ENCODE measurements at places on chromosomes 2 and 18.
A peak's percentile ranks its signal among the peaks of the same experiment; 100 is the strongest.

DNA sequence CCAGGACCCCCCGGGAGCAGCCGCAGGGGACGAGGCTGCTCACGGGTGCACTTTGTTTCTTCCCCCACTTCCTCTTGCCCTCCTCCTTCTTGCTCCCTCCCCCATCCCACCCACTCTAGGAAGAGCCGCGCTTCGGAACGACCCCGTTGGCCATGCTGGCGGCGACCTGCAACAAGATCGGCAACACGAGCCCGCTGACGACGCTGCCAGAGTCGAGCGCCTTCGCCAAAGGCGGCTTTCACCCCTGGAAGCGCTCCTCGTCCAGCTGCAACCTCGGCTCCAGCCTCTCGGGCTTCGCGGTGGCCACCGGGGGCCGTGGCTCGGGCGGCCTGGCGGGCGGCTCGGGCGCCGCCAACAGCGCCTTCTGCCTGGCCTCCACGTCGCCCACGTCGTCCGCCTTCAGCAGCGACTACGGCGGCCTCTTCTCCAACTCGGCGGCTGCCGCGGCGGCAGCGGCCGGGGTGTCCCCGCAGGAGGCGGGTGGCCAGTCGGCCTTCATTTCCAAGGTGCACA, 1.3 kb downstream of the SP9 start:
- DNase-seq: peak; percentile 60

DNA sequence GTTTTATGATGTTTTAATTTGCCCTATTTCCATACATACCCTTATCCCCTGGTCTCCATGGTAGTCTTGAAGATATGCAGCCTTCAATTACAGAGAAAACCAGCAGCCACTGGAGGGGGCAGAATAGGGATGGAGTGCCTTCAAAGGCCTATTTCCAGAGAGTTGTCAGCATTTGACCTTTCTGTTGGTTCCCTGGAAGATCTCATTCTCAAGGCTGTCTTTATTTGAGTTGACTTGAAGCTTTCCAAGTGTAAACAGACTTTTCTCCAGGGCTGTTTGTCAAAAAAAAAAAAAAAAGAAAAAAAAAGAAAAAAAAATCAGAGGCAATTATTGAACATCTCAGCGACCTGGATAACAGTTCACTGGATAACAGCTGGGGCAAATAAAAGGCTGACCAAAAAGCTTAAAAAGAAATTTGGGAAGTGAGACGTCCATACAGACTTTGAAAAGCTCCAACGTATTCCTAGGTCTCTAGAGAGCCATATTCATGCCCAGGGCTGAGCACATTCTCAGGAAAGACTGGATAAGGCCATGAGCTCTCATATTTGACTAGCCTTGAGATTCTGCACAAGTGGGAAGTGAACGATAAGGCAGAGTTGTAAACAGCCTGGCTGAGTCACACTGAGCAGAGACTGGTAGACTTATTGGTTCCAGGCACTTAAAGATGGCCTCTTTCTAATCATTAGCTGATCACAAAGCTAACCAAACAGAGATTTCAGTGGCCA, 126.6 kb downstream of the VAPA start:
- DNase-seq: no peak

DNA sequence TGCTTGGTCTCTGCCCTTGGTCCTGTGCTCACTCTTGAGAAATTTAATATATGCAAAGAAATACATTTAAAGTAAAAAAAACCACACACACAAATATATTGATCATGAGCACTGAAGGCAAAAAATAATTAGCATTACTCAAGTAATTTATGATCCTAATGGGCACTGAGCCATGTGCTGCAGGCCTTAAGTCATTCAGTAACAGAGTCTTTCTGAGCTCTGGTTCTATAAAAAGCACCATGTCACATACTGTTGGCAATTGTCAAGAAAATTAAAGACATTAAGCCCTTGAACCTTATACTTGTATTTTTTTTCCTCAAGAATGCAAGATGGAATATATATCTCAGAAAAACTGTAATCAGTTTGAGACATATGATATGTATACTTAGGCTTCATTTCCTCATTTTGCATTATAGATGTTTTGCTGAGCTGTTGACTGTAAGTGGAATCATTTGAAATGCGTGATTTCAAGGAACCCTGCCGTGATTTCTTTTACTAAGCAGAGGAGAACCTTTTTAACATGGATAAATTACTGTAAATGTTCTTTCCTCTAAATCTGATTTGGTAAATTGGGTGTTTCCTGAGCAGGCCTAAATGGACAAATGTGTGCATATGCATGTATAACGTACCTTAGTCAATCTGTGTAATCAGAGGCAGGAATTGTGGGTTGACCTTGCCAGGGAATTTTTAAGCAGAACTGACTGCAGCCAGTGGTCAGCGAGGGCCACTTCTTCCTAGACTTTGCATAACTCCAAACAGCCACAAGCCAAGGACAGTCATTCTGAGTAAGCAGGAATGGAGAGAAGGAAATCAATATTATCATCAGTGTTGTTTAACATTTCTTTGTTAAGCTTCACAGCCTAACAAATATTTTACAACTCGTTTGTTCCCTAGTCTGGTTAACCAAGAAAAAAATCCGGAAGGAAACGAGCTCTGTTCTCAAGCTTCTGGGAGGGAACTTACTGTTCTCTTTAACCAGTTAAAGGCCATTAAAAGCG, 191.5 kb upstream of the ATP5MC3 start:
- DNase-seq: no peak

DNA sequence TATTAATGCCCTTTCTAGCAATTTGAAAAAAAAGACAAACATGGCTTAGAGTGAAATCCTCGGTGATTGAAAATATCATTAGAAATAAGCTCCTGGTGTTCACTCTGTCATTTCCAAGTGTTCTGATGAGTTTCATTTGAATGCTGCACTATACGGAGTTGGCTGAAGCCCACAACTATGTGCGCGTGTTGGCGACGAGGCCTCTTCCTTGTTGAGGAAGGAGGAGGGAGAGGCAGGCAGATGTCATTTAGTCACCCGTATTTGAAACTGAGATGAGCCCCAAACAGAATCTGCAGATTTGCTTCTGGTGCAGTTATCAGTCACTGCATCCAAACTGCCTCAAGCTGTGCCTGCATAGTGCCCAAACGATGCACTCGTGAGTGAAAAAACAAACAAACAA, 23.5 kb upstream of the SKOR2 start:
- DNase-seq: no peak

GRCh38 chr2:236109061-236109460, 59.1 kb downstream of the GBX2 start:
- no peak for DNase-seq

- DNase-seq: no peak
These were observed 50.2 kb upstream of the PHLPP1 start for GRCh38 chr18:62665188-62665587.

DNA sequence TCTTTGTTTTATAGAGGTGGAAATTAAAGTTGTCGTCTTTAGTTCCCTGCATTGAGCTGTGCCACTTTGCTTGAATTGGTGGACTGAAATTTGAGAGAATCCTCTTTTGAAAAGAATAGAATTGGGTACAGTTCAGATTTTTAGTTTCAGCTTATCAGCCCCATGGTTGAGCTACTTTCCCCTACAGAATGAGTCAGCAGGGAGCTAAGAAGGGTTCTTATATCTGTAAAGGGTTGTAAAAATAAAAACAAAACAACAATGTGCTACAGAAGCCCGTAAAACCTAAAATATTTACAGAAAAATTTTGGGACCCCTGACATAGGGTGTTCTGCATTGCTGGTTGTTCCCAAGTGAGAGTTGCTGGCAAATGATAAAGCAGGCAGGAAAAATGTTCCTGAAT, 12.6 kb downstream of the SLC20A1 start:
- DNase-seq: no peak

DNA sequence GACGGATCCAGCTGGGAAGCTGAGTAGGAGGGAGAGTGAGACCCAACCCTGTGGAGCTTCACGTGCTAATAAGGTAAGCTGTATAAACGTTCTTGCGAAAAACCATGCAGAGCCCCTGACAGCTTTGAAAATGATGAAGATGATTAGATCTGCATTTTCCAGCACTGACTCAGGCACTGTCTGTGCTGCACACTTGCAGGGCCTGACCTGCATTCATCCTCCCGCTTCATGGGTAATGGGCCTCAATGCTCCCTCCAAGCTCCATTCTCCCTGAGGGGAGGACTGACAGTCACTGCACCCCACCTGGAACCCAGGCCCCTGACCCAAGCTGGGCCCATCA, 205.4 kb downstream of the TMEM163 start:
- DNase-seq: no peak

GRCh38 chr2:11810237-11810977, 64.0 kb downstream of the LPIN1 start:
- no peak for DNase-seq

DNA sequence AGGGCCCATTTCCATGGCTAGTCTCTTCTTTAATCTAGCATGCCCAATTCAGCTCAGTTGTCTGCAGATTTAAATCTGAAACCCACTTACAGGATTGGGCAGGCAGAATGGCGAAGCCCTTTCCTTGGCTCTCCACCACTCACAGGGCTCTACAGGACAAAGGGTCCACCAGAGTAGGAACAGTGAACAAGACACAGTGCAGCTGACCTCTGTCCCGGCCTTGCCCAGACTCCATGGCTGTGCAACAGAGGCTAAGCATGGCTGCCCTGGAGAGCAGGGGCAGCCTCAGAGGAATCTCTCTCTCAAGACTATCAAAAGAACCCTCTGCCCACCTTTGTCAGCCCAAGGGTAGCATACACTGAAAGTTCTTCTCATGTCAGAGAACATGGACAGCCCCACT, 9.7 kb upstream of the ATP6V1B1 start:
- DNase-seq: no peak

DNA sequence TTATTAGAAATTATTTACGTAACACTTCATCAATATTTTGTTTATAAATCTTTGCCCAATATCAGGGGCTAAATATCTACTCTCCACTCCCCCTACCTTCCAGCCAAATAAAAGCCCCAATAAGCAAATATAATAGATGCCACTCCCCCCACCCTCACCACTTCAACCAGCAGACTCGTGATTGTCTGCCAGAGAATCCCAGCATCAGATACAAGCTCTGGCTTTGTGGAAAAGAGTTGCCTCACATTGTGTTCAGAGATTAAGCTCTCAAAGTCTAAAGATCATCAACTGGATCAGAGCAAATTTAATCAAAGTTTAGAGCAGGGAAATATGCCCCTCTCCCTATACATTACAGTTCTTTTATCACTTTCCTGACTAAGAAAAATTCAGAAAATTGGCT, 39.5 kb downstream of the AOX1 start:
- DNase-seq: no peak

DNA sequence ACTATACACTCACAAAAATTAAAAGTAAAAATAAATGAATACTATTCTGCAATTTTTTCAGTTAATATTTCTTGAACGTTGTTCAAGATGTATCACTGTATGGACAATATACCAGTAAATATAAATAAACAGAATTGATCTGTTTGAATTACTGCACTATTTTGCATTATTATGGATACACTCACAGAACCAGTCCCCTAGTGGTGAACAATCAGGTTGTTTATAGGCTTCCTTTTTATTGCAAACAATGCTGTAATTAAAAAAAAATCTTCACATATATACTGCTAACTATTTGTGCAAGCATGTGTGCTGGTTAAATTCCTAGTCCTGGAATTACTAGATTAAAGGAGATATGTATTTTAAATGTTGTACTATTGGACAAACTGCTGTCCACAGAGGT, 306.0 kb downstream of the FBXO15 start:
- DNase-seq: no peak

DNA sequence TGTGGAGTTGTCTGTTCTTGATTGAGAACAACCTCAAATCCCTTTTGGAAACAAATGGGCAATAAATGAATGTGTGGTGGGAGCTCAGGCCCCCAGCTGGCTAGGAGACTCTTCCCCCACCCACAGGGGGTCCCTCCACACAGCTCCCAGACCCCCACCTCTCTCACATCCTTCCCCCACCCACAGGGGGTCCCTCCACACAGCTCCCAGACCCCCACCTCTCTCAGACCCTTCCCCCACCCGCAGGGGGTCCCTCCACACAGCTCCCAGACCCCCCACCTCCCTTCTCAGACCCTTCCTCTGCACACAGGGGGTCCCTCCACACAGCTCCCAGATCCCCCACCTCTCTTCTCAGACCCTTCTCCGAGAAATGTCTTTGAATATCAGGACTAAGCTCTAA, 79.0 kb upstream of the CTDP1 start:
- DNase-seq: no peak

GRCh38 chr2:219434718-219435525, at the start of gene SPEG:
SPEG (plus strand) TSS chr2:219434843; CDS start chr2:219434978, 135 bp downstream.
- no peak for DNase-seq

DNA sequence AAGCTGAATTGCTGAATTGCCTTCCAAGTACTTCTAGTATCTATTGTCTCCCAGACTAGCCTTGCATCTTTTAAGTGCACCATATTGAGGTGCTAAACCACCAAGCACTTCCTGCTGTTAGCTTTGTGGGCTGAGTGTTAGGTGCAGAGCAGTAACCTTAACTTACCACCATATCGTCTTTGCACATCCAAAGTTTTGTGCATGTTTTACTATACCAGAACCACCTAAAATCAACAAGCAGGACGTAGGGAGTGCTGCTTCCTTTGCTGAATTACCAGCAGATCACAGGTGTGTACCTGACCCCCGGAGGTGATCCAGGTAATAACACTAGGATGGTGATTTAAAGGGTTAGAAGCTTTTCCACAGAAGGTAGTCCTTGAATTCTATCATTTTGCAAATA, 359.9 kb upstream of the HNRNPA3 start:
- DNase-seq: peak; percentile 31

DNA sequence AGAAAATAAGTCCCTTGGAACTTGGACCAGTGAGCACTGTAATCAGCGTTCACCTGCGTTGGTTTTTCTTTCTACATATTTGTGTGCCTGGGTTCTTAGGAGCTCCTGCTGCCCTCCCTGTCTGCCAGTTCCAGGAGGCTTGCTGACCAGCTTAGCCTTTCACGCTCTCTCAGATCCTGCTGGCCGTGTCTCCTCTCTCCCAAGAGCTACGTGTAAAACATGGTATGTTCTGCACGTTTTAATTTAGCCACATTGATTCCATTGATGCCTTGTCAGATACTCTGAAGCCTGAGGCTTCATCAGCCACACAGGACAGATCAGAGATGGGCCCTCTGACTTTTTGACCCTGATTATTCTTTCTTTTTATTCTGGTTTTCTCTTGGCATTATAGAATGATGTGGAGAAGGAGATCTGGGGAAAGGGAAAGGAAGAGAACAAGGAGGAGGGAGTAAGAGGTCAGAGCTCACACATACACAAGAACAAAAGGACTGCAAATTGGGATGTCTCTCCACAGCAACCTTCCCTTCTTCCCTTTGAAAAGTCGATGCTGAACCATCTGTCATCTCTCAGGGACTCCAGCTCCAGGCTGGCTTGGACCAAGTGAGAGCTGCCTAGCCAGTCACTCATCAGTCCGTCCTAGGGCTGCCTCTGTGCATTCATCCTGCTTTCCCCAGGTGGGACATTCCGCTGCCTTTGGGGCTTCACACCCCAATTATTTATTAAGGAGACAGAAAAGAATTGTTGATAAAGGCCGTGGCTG, 152.8 kb downstream of the PIK3C3 start:
- no peak for DNase-seq

GRCh38 chr2:36452260-36452659, 96.7 kb downstream of the CRIM1 start:
- DNase-seq: no peak

DNA sequence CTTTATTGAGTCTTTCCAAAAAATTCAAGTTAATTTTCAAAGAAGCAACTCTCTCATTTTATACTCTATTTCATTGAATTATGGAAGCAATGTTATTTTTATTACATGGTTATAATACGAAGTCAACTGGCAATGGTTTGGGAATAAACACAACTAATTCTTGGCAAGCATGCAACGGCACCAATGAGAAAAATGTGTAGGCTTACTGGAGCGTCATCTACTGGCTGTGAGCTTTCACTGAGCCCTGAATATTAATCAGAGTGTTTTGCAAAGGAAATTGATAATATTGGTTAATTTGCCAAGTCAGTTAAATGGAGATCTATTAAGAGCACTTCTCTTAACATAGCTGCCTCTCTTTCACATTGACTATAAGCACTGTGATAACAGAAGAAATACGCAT, 163.9 kb downstream of the IKZF2 start:
- DNase-seq: no peak
